ENCODE measurements at places on chromosomes 16 and 17.

DNA sequence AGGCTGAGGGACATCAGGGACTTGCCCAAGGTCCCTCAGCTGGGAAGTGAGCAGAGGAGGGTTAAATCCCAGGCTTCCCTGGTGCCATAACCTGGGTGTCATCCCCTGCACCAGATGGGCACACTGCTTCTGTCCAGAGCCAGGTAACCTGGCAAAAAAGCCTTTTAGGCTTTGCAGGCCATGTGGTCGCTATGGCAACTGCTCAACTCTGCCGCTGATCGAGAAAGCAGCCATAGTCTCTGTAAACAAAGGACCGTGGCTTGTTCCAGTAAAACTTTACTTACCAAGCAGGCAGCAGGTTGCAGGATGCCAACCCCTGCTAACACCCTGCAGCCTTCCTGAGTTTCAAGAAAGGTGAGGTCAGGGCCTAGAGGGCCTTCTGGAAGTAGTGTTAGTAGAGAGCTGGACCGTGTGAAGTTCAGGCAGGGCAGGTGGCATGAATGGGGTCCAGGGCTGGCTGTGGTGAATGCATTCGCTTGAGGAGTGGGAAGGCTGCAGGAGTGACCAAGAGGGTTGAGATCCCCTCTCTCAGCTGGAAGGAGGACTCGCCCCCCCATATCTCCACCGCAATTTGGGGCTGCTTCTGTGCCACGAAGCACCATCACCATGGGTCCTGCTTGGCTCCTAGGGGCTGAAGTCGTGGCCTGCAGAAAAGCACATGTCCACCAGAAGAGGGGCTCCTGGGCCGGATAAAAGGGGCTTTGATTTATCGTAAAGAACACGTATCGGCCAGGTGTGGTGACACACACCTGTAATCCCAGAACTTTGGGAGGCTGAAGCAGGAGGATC is 91.3 kb downstream of the SOCS1 start:
- peaks cover 6% of the 10 kb centered on the region for H3K36me3 ChIP-seq
- no peak for DNase-seq
- no peaks in the 10 kb centered on the region for H3K4me1 ChIP-seq
- H3K27ac ChIP-seq: no peak overlapping the region

GRCh38 chr16:31055613-31056012 is 18.4 kb downstream of the ZNF668 start:
- H3K27ac ChIP-seq: no peak overlapping the region
- H3K27me3 ChIP-seq: no peaks in the 10 kb centered on the region
- H3K36me3 ChIP-seq: peaks cover 5% of the 10 kb centered on the region
- peaks cover 13% of the 10 kb centered on the region for H3K4me1 ChIP-seq
- H3K4me3 ChIP-seq: no peak overlapping the region
- no peak for DNase-seq

DNA sequence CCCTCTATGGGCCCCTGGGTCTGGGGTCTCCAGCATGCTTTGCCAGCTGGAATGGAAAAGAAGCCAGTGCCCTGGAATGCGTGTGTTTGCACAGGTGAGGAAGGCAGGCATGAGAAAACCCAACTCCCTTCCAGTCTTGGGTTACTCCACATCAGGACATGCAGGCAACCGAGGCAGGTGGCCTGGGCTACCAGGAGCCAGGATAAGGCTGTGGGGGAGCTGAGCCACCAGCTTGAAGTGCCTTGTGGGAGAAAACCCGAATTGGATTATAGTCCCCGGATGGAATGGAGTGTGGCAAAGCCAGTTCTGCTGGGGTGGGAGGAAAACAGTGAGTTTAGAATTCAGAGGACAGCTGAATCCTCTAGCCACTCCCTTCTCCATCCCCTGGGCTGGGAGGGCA is 7.2 kb downstream of the SRCIN1 start:
- H3K36me3 ChIP-seq: no peaks in the 10 kb centered on the region
- H3K27me3 ChIP-seq: peaks cover 78% of the 10 kb centered on the region
- no peak overlapping the region for H3K27ac ChIP-seq
- peak; percentile 50 for DNase-seq

DNA sequence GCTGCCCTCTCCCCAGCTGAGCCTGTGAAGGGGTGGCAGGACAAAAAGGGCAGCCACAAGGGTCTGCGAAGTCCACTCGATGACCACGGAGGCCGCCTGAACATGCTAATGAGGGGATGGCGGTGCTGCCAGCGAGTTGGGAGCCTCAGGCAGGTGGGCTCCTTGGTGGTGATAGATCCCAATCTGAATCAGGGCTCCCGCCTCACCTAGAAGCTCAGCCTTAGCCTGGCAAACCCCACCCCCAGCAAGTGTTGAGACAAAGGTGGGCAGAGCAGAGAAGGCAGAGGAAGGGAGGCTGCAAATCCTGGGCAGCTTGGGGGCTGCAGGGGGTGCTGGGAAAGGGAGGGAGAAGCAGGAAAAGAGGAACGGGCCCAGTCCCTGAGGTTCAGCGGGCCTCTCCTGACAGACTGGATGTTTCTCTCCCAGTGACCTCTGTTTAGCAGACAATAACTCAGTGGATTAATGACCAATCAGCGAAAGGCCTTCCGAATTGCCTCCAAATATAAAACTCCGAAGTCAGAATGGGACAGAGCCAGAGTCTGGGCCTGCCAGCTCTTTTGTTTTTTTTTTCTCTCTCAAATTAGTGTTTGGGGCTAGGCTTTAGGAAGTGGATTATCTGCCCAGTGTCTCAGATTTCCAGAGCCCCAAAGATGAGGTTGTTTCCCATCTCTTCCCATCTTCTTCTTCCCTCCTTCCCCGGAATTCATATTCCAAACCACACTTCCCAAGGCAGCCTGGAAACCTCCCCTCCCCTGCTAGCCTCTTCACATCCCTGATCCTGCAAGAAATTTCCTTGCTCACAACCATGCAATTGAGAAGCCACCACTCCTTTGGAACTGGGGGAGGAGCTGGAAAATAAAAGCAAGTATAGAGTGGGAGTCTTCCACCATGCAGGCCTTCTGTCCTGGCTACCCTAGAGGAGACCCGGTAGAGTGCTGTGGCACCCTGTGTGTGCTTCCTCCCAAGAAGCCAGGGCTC is 15.2 kb upstream of the HOXB2 start:
- H3K4me1 ChIP-seq: peaks cover 14% of the 10 kb centered on the region
- no peak for DNase-seq
- H3K27me3 ChIP-seq: peaks cover 33% of the 10 kb centered on the region
- H3K4me3 ChIP-seq: no peak overlapping the region

DNA sequence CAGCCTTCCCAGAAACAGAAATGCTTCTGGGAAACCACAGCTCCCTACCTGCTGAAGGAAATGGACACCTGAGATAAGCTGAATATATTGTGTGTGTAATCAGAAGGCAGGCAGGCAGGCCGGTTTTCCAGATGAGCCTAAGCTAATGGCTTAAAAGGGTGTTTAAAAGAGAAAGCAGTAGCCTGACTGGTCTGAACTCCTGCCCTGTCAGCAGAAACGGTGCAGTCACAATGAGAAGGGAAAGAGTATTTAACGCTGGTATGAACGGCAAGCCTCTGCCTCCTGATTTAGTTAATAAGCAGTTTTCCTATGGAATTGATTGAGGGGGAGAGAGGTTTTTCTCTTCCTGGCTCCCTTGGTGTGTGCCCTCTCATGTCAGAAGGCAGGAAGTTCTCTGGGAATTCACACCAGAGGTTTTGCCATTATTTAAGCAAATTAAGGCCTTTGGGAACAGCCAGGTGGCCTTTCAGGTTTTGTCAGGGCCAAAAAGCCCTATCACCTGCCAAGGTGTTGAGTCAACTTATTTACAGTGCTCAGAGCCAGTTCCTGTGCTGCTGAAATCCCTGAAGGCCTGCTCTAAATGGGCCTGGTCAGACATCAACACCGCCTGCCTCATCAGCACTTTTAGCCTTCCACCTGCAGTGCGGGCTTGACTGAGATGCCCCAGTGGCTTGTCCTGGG is 41.6 kb downstream of the CDH1 start:
- no peak for DNase-seq
- peaks cover 28% of the 10 kb centered on the region for H3K4me1 ChIP-seq
- H3K36me3 ChIP-seq: peaks cover 29% of the 10 kb centered on the region
- H3K4me3 ChIP-seq: no peak overlapping the region
- no peaks in the 10 kb centered on the region for H3K27me3 ChIP-seq

DNA sequence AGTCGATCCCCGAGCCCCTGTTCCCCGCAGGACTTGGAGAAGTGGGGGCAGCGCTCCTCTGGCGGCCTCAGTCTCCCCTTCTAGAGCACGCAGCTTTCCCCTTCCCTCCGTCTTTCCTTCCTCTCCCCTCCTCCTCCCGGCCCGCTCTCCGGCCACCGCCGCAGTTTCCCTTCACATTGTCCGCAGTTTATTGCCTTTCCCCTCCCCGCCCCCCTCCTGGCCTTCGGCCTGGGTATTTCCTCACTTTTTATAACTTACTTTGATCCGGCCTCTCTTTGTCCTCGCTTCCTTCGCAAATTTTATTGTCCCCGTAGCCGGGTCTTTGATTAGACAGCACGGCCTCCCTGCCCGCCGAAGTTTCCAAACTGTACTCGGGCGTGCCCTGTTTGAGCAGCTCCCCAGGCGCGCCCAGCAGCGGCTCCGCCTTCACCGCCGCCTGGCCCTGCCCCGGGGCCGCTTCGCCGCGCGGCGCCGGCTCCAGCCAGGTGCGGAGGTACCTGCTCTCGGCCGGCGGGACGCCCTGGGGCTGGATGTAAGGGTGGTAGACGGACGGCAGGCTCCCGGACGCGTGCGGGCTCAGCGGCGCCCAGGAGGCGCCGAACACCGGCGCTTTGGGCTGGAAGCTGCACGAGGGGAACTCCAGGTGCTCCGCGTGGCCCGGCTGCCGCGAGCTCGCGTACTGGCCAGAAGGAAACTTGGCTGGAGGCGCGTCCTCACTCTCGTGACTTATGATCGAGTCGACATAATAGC is 488 bp downstream of the HOXB9 start:
- H3K4me1 ChIP-seq: peaks cover 3% of the 10 kb centered on the region
- peak overlapping the region; percentile 52 for H3K4me3 ChIP-seq
- H3K27ac ChIP-seq: no peak overlapping the region
- no peaks in the 10 kb centered on the region for H3K36me3 ChIP-seq
- peaks cover 100% of the 10 kb centered on the region for H3K27me3 ChIP-seq
- DNase-seq: no peak

DNA sequence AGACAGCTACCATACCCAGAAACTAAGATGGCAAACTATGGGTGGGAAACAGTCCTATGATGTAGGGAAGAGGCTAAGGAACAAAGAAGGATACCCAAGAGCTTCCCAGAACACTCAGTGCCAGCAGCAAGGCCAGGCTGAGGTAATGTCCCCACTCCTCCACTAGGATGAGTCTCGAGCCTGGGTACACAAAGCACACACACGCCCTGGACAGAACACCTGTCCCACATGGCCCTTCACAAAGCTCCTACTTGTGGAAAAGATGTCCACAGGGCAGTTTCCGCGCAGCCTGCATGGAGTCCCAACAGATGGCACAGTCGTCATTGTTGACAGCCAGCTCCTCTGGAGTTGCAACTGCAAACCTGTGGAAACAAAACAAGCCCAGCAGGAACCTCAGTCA is 23.9 kb downstream of the AMFR start:
- H3K27ac ChIP-seq: no peak overlapping the region
- no peak overlapping the region for H3K4me3 ChIP-seq
- no peaks in the 10 kb centered on the region for H3K4me1 ChIP-seq
- DNase-seq: no peak
- H3K36me3 ChIP-seq: peaks cover 33% of the 10 kb centered on the region

DNA sequence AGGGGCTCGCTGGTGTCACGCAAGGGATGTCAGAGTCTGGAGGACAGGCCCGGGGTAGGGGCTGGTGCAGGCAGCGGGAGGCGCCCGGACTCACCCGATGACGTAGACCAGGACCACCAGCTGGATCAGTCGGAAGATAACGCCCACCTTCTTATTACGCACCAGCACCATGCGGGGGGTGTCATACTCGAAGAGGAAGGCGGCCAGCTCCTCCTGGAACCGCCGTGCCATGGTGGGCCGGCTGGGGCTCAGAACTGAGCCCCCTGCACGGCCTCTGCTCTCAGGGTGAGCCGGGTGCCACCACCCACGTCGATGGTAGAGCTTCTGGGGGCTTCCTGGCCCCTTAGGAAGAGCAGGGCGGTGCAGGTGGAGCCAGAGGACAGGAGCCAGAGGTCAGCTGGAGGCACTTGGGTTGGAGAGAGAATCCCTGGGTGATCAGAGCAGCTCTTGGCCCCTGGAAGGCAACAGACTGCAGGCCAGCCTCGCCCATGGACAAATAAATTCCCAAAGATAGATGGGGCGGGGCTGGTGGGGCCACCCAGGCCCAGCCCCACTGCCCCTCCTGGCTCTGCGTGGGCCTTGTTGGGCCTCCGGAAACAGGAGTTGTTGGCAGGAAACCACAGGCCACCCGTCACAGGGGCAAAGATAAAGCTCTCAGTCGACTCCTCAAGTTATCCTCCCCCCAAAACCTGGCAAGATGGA is at the start of gene P2RX1:
Gene P2RX1 (minus strand): TSS at position 471 of the 702 bp plus-strand sequence. CDS start 240 bp downstream, at position 231.
- H3K27me3 ChIP-seq: no peaks in the 10 kb centered on the region
- no peaks in the 10 kb centered on the region for H3K4me1 ChIP-seq
- no peak for DNase-seq
- H3K27ac ChIP-seq: no peak within 1 kb of the TSS

DNA sequence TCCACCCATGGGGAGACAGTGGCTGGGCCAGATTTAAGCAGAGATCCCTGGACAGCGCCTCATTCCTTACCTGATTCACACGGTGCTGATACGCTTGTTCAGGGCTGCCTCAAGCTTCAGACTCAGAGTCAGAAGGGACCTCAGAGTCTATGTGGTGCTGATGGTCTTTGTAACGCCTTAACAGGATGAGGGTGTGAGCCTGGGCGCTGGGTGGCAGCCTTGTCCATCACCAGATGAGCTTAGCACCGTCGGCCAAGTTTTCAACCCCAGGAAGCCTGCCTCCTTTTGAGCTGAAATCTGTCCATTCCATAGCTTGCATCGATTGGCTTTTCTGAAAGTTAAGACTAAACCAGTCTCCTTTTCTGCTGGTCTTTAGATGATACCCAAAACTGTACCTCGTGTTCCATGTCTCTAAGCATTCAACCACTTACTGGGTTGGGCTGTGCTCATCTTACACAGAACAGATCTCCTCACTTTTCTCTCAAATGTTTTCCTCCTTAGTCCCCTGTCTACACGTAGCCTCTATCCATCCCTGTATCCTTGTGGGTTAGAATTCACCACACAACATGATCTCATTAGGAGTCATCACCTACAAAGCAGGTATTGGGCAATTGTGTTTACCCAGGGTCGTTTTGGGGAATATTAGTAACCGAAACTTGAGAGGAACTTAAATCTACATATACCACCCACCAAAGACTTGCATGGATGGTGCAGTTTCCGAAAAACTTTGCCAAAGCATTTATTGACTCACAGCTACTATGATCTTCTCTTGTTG is 573.4 kb downstream of the CDH13 start:
- no peaks in the 10 kb centered on the region for H3K4me1 ChIP-seq
- H3K27me3 ChIP-seq: no peaks in the 10 kb centered on the region
- H3K27ac ChIP-seq: no peak overlapping the region
- no peaks in the 10 kb centered on the region for H3K36me3 ChIP-seq
- DNase-seq: no peak
